ENCODE measurements at places on chromosomes 5 and 9. TPM values are rescaled to one million over a fixed set of nuclear protein-coding genes. Genes with fewer than 3 reads are reported as not detected.

SLC45A2 gene
- 0.03 TPM for polyA plus RNA-seq

CDH9 gene
- not detected for polyA plus RNA-seq

DDX4 gene
- polyA plus RNA-seq, result not detected

FBXL7 gene
- polyA plus RNA-seq, result 3.6 TPM

CFAP157 gene
- polyA plus RNA-seq, result 0.12 TPM

IFNA10 gene
- polyA plus RNA-seq, result not detected

TRIM7 gene
- polyA plus RNA-seq, result 3.2 TPM

C5orf58 gene
- not detected for polyA plus RNA-seq

DMRT2 gene
- 2.1 TPM for polyA plus RNA-seq

HTR1A gene
- not detected for polyA plus RNA-seq

C9orf50 gene
- not detected for polyA plus RNA-seq

IL31RA gene
- polyA plus RNA-seq, result not detected

CATSPER3 gene
- not detected for polyA plus RNA-seq

IL5 gene
- polyA plus RNA-seq, result not detected
